NCI-H1436 (cell line): ENCODE measurements at places on chromosomes 7 and 10.

DNA sequence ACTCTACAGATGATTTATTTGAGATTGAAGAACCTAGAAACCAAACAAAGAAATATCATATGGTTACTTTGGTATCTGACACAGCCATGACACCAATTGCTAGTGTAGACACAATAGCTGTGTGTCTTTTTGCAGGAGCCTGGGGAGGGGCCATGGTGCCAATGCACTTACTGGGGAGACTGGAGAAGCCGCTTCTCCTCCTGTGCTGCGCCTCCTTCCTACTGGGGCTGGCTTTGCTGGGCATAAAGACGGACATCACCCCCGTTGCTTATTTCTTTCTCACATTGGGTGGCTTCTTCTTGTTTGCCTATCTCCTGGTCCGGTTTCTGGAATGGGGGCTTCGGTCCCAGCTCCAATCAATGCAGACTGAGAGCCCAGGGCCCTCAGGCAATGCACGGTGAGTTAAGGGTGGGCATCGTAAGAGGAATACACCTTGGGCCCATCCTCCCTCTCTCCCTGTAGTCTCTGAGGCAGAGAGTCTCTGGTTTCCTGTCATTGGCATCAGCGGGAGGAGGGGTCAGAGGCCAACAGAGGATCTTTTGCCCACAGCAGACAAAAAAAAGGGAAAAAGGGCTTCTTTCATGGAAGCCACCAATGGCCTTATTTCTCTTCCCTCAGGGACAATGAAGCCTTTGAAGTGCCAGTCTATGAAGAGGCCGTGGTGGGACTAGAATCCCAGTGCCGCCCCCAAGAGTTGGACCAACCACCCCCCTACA is 1.2 kb downstream of the TMEM139 start:
- no peak for DNase-seq

DNA sequence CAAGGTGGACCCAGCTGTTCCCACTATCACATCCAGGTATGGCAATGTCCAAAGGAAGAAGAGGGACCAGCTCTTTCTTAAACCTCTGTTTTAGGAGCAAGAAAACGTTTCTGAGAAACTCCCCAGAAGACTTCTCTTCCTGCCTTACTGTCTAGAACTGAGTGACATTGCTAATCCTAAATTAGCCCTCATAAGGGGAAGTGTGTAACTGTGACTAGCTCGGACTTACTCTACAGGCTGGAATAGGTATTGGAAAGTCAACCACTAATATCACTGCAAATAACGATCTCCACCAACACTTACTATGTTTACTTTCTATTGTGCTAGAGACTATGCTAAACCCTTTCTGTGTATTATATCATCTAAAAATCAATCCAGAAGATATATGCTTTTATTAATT is 49.9 kb upstream of the RELN start:
- no peak for DNase-seq

DNA sequence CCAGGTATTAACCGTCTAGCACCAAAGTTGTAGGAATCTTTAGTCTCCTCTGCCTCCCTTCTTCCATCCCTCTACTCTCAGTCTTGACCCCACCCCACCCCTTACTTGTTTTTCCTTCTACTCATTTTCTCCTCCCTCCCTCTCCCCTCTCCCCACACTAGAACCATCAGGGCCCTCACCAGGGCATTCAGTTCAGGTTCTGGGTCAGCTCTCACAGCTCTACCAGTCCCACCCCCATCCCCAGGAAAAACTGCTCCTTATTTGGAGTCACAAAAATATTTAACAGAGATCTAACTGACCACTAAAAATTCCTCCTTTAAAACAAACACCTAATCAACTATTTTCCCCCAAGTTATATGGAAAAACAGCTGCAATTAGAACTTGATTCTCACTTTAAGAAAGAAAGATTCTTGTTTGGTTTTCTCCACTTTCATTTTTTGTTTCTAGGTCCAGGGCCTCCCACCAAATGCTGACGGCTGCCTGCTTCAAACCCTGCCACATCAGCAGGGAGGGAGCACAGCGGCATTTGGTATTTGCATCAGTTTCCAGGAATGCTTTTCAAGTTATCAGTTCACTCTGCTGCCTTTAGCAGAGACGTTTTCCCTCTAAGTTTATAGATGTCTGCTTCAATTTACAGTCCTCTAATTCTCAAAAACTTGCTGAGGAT is 2.8 kb upstream of the COL1A2 start:
- DNase-seq: no peak

GRCh38 chr7:2713370-2713769 is 25.4 kb downstream of the AMZ1 start:
- DNase-seq: no peak

GRCh38 chr10:17647326-17647725 is 3.4 kb downstream of the STAM start:
- DNase-seq: no peak
